ENCODE measurements at places on chromosomes 4 and X.

DNA sequence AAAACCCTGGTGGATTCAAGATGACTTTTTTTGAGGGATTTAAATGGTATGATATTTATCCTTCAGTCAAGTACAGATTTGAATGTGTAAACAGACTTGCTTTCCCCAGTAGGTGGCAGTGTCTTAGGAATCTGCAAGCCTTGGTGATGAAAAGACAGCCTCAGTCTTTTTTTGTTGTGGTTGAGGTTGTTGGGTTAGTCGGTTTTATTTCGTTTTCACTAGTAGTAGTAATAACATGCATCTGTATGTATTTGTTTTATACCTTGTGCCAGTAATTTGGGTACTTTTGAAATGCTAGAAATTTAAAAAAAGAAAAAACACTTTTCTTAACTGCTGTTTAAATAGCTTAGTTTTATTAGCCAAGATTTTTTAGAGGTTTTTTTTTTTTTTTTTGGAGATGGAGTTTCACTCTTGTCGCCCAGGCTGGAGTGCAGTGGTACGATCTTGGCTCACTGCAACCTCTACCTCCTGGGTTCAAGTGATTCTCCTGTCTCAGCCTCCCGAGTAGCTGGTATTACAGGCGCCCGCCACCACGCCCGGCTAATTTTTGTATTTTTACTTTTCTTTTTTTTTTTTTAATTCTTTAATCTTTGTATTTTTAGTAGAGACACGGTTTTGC, 39.2 kb downstream of the COPS4 start:
- peak; percentile 31 for DNase-seq

- DNase-seq: peak; percentile 68
These were observed 2.4 kb upstream of the MBNL3 start for GRCh38 chrX:132491191-132491590.

DNA sequence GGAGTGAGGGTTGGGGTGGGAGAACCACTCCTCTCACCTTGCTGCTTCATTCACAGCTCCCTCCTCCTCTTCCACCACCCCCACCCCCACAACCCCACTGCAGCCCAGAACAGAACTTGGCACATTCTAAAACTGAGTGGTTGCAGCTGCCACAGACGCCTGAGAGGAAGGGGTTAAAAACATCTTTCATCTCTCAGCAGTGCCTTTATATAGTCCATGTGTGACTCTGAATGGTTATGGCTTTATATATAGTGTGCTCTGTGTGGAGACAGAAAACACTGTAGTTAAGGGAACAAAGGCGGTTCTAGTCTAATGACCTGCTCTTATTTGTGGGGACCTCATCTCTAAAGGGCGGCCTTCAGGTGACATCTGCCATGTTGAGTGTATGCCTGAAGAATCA, 144.8 kb downstream of the BCOR start:
- DNase-seq: no peak

- DNase-seq: no peak
These were observed at the start of gene PHOX2B for GRCh38 chr4:41748571-41749475. PHOX2B (minus strand) TSS chr4:41748725; CDS start chr4:41748610, 115 bp downstream.

DNA sequence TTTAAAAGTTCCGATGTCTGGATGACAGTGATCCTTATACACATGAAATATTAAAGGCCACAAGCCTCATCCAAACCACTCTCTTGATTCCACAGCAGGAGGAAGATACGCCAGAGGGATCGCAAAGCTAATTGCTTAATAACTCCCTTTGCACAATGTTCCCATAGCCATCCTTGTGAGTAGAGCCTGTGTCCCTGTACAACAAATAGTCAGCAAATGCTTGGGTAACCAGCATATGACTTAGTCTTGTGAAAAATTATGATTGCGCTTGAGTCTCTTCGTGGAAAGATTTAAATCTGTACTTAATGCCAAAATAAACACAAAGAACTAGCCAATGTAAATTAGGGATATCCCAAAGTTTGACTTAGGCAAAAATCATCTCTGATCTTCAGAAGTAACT, 31.5 kb downstream of the SLC9A7 start:
- no peak for DNase-seq

DNA sequence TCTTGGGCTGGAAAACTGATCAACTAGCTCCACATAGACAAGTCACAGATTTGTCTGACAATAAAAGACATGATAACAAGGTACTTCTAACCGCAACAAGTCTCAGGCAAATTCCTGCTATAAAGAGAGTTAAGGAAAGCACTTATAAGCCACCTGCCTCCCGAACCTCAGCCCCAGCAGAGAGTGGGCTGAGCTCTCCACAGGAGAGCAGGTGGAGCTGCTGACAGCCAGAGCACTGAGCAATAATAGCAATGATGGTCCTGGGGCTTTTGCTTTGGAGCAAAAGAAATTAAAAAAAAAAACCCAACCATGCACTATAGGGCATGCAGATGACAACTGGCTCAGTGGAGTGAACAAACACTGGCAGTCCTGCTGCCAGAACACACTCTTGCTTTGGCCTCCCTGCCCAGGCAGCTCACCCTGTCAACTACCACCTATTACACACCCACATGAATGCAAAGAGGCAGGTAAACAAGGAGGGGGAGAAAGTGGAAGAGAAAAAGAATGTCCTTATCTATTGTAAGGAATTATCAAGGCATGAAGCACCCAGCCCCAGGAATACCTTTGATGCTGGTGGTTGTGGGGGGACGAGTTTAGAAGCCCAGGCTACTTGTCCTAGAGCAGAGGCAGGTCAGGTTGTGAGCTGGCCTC, 135.8 kb upstream of the DGKK start:
- no peak for DNase-seq
